ENCODE measurements at places on chromosomes 7 and 10. TPM values are rescaled to one million over a fixed set of nuclear protein-coding genes. Genes with fewer than 3 reads are reported as not detected.
A peak's percentile ranks its signal among the peaks of the same experiment; 100 is the strongest.

DNA sequence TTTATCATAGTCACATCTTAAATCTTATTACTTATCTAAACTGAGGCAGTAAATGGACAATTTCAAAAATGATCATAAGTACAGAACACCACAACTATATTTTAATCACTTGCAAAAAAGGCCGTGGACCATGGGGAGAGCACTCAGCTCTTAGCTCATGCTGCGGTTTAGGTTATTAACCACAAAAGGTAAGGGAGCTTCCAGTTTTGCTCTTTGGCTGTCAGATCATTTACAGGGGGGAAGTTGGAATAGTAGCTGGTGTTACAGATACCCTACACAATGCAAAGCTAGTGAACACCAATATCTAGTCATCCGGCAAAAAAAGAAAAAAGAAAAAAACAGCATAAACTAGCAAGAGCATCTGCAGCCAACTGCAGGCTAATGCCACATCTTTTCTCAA is 147.0 kb downstream of the BBS9 start:
- no peak overlapping the region for H3K27ac ChIP-seq
- DNase-seq, result no peak
- no peaks in the 10 kb centered on the region for H3K27me3 ChIP-seq
- peaks cover 19% of the 10 kb centered on the region for H3K36me3 ChIP-seq

- no peak overlapping the region for H3K4me3 ChIP-seq
- H3K4me1 ChIP-seq, result no peaks in the 10 kb centered on the region
- DNase-seq, result no peak
- H3K27ac ChIP-seq, result no peak overlapping the region
Measured at GRCh38 chr7:122676466-122676865, 22.5 kb downstream of the RNF133 start.

DNA sequence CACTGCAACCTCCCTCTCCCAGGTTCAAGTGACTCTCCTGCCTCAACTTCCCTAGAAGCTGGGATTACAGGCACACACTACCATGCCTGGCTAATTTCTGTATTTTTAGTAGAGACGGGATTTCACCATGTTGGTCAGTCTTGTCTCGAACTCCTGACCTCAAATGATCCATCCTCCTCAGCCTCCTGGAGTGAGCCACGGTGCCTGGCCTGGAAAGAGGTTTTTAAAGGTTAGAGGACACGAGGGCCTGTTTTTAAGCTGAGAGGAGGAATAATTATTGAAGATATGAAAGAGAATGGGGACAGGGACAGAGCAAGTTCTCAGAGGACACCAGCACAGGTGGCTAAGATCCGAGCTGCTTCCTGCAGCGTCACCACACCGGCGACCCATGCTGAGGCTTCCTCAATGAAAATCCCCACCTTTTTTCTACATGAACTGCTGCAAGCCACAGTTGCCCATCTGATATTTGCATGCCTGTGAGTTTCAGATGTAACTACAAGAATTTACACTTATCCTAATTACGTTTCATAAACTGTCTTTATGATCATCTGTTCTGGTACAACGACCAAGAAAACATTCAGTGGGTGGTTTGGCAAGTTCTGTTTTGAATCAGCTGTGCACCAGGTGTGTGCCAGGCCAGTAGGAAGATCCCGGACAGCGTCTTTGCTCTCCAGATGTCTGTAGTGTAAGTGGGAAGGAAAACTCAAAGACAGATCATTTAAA is 76.0 kb downstream of the HIP1 start:
- H3K4me3 ChIP-seq, result no peak overlapping the region
- H3K4me1 ChIP-seq, result peaks cover 13% of the 10 kb centered on the region
- no peaks in the 10 kb centered on the region for H3K36me3 ChIP-seq
- no peaks in the 10 kb centered on the region for H3K27me3 ChIP-seq
- DNase-seq, result peak; percentile 6

DNA sequence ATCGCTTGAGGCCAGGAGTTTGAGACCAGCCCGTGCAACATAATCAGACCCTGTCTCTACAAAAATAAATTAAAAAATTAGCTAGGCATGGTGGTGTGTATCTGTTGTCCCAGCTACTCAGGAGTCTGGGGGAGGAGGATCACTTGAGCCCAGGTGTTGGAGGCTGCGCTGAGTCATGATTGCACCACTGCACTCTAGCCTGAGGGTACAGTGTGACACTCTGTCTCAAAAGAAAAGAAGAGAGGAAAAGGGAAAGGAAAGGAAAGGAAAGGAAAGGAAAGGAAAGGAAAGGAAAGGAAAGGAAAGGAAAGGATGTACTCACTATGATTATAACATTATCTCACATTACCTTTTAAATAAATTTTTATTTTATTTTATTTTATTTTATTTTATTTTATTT is 56.5 kb upstream of the MPP7 start:
- H3K4me3 ChIP-seq, result no peak overlapping the region
- H3K4me1 ChIP-seq, result peaks cover 12% of the 10 kb centered on the region
- no peaks in the 10 kb centered on the region for H3K27me3 ChIP-seq
- DNase-seq, result no peak

GRCh38 chr10:97534746-97535367 is 36.1 kb downstream of the UBTD1 start:
- DNase-seq, result peak; percentile 42

DNA sequence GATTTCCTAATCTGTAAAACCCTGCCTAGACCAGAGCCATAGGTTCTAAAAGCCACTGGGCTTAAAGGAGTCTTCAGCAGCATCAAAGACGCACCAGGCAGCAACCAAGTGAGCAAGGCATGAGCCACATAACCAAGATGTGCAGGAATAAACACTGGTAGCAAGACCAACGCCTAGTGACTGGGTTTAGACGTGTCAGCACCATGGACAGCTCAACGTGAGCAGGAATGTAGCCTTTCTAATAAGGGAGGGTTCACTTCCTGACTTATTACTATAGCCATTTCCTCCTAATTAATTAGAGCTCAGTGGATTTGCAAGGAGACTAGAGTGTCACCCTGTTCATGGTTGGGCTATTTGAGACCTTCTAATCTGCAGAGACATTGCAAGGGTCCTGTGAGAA is 223.7 kb downstream of the LHFPL3 start:
- DNase-seq, result peak; percentile 4
- H3K27ac ChIP-seq, result no peak overlapping the region
- H3K4me3 ChIP-seq, result no peak overlapping the region
- no peaks in the 10 kb centered on the region for H3K27me3 ChIP-seq
- no peaks in the 10 kb centered on the region for H3K36me3 ChIP-seq

- peaks cover 4% of the 10 kb centered on the region for H3K36me3 ChIP-seq
- H3K4me1 ChIP-seq, result no peaks in the 10 kb centered on the region
- H3K27me3 ChIP-seq, result peaks cover 19% of the 10 kb centered on the region
- peak overlapping the region; percentile 96 for H3K27ac ChIP-seq
Measured at GRCh38 chr10:123772645-123773508, 106.7 kb downstream of the GPR26 start.

GRCh38 chr7:3034591-3035150 is 9.0 kb downstream of the CARD11 start:
- H3K27me3 ChIP-seq, result no peaks in the 10 kb centered on the region
- DNase-seq, result no peak
- H3K4me1 ChIP-seq, result peaks cover 51% of the 10 kb centered on the region
- H3K4me3 ChIP-seq, result no peak overlapping the region

GRCh38 chr10:53183733-53184132 is 411.1 kb upstream of the MBL2 start:
- H3K36me3 ChIP-seq, result no peaks in the 10 kb centered on the region
- H3K4me3 ChIP-seq, result no peak overlapping the region
- H3K27ac ChIP-seq, result no peak overlapping the region

GRCh38 chr7:27869056-27869455 is 129.1 kb downstream of the TAX1BP1 start:
- H3K36me3 ChIP-seq, result no peaks in the 10 kb centered on the region
- no peak overlapping the region for H3K27ac ChIP-seq
- H3K27me3 ChIP-seq, result no peaks in the 10 kb centered on the region
- DNase-seq, result no peak
- no peaks in the 10 kb centered on the region for H3K4me1 ChIP-seq

GRCh38 chr10:79904671-79905321 is 44.1 kb downstream of the SFTPD start:
- peak overlapping the region; percentile 61 for H3K27ac ChIP-seq
- H3K4me1 ChIP-seq, result peaks cover 16% of the 10 kb centered on the region
- peak overlapping the region; percentile 98 for H3K4me3 ChIP-seq
- peak; percentile 64 for DNase-seq
- no peaks in the 10 kb centered on the region for H3K36me3 ChIP-seq

Gene TSPAN14
- 47.8 TPM for total RNA-seq

Gene TEX36
- total RNA-seq, result not detected

Gene PGAM2
- total RNA-seq, result 1.2 TPM

Gene CPED1
- not detected for total RNA-seq

Gene DYDC1
- total RNA-seq, result not detected

Gene CHST3
- total RNA-seq, result 0.16 TPM

Gene ADARB2
- total RNA-seq, result 0.60 TPM

Gene TRIM74
- 1.8 TPM for total RNA-seq

Gene CYP3A5
- total RNA-seq, result 0.36 TPM
